Peyer's patch (tissue), 4 donors: ENCODE measurements at places on chromosomes 5 and 9. TPM values are rescaled to one million over a fixed set of nuclear protein-coding genes. Genes with fewer than 3 reads are reported as not detected.

- DNase-seq, result no peak
Measured at GRCh38 chr5:125410537-125411070, 664.2 kb upstream of the ZNF608 start.

The CDKN2B gene
- 375 TPM for total RNA-seq

GRCh38 chr9:104118916-104119315 is 24.8 kb downstream of the SMC2 start:
- DNase-seq, result no peak

DNA sequence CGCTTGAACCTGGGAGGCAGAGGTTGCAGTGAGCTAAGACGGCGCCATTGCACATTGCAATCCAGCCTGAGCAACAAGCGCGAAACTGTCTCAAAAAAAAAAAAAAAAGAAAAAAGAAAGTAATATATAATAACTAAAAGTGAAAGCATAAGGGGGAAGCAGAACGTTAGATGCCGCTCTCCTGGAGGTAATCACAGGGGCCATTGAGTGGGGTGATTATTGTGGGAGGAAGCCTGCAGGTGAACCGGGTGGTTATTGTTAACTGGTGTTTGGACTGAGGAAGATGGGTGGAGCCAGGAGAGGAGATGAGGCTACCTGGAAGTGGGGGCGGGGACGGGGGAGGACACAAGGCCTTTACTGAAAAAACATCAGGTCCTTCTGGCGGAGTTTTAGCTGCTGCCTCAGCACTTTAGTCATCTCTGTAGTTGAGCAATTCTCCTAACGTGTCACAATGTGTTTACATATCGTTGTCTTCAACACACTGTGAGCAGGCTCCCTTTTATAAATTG is 5.3 kb upstream of the TJP2 start:
- peak; percentile 73 for DNase-seq

GRCh38 chr9:89225587-89225986 is 47.0 kb upstream of the SHC3 start:
- no peak for DNase-seq

GRCh38 chr9:9791611-9792010 is 821.2 kb downstream of the PTPRD start:
- DNase-seq, result no peak

DNA sequence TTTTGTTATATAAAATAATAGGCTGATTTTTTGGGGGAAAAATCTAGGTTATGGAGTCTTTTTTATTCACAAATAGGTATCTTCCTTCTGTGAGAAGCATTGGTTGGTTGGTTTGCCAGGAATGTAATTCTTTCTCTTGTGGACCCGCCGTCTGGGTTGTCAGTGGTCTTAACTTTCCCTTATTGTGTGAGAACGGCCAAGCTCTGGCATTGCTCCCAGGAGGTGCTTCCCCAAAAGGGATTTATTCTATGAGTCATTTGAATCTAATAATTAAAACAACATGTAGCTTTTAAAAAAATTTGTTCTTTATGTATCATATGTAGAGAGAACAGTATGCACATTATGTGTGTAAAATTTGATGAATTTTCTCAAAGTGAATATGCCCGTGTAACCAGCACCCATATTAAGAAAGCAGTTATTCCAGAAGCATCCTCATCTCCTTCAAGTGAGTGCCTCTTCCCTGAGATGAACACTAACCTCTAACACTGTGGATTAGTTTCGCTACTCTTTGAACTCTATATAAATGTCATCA is 114.4 kb downstream of the MAST4 start:
- DNase-seq, result no peak
